CD14-positive monocyte (primary cell): ENCODE measurements at places on chromosomes 6 and 20.

- DNase-seq = no peak
- no peaks in the 10 kb centered on the region for H3K4me1 ChIP-seq
- peaks cover 98% of the 10 kb centered on the region for H3K27me3 ChIP-seq
- no peak overlapping the region for H3K4me3 ChIP-seq
- H3K36me3 ChIP-seq = no peaks in the 10 kb centered on the region
- no peak overlapping the region for H3K27ac ChIP-seq
Measured at GRCh38 chr6:50831186-50831585, 12.5 kb downstream of the TFAP2B start.

DNA sequence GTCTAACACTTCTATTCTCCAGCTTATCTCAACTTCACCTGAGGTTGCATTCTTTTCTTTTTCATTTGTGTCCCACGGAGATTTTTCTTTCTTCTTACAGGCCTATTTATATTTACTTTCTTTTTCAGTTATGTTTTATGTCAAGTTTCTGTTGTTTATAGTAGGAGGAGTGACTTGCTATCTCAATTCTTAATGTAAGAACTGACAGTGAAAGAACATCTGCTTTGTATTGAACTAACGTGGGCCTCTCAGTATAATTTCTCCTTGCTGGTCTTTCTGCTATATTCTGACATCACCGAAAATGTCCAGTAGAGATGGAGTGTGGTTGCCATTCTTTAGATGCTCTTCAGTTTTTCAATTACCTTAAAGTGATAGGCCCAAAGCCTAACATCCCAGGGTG is 521.7 kb downstream of the EPM2A start:
- H3K36me3 ChIP-seq = no peaks in the 10 kb centered on the region
- no peaks in the 10 kb centered on the region for H3K27me3 ChIP-seq
- H3K27ac ChIP-seq = no peak overlapping the region
- no peaks in the 10 kb centered on the region for H3K4me1 ChIP-seq
- DNase-seq = no peak
- no peak overlapping the region for H3K4me3 ChIP-seq

DNA sequence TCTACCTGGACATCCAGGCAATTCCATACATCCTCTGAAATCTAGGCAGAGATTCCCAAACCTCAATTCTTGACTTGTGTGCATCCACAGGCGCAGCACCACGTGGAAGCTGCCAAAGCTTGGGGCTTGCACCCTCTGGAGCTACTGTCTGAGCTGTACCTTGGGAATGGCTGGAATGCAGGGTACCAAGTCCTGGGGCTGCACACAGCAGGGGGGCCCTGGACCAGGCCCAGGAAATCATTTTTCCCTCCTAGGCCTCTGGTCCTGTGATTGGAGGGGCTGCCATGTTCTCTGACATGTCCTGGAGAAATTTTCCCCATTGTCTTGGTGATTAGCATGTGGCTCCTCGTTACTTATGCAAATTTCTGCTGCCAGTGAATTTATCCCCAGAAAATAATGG is 391.9 kb upstream of the CHD6 start:
- DNase-seq = no peak
- no peaks in the 10 kb centered on the region for H3K4me1 ChIP-seq
- no peak overlapping the region for H3K4me3 ChIP-seq
- H3K27ac ChIP-seq = no peak overlapping the region
- H3K36me3 ChIP-seq = no peaks in the 10 kb centered on the region

DNA sequence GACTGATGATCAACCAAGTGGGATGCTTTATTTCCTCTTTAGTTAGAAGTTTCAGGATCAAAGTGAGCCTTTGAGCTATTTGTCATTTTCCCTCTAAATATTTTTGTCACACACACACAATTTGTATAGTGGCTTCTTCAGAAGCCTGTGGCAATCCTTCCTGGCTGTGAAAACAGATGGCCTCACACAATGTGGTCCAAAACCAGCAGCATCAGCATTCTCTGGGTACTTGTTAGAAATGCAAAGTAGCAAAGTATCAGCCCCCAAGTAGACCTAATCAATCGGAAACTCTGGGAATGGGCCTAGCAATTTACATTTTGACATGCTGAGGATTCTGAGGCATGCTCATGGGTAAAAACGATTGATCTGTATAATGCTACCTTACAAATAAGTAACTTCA is 115.9 kb downstream of the PAX1 start:
- H3K36me3 ChIP-seq = no peaks in the 10 kb centered on the region
- H3K4me3 ChIP-seq = no peak overlapping the region

GRCh38 chr6:12148317-12148801 is 136.2 kb downstream of the HIVEP1 start:
- no peaks in the 10 kb centered on the region for H3K36me3 ChIP-seq
- no peaks in the 10 kb centered on the region for H3K4me1 ChIP-seq
- no peak overlapping the region for H3K4me3 ChIP-seq

DNA sequence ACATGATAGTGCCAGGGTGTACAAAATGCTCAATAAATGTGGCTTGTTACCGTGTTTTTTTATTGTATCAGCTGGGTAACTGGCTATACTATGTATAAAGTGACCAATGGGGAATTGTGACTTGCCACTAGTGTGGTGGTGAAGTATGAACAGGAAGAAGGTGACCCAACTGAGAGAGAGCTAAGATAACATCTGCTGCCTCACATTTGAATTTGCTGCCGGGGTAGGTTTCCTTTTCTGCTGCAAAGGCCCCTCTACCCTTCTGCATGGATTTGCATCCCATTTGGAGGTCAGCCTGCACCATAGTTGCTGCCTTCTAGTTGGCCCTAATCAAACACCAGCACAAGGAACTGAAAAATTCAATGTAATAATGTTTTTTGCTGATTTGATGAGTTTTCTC is 24.1 kb downstream of the IL17A start:
- no peaks in the 10 kb centered on the region for H3K36me3 ChIP-seq
- no peaks in the 10 kb centered on the region for H3K27me3 ChIP-seq
- no peaks in the 10 kb centered on the region for H3K4me1 ChIP-seq
- H3K4me3 ChIP-seq = no peak overlapping the region
- DNase-seq = no peak
- no peak overlapping the region for H3K27ac ChIP-seq

GRCh38 chr20:23574977-23575376 is 6.7 kb upstream of the CST9L start:
- H3K36me3 ChIP-seq = no peaks in the 10 kb centered on the region
- no peak overlapping the region for H3K4me3 ChIP-seq
- no peaks in the 10 kb centered on the region for H3K27me3 ChIP-seq
- DNase-seq = no peak

DNA sequence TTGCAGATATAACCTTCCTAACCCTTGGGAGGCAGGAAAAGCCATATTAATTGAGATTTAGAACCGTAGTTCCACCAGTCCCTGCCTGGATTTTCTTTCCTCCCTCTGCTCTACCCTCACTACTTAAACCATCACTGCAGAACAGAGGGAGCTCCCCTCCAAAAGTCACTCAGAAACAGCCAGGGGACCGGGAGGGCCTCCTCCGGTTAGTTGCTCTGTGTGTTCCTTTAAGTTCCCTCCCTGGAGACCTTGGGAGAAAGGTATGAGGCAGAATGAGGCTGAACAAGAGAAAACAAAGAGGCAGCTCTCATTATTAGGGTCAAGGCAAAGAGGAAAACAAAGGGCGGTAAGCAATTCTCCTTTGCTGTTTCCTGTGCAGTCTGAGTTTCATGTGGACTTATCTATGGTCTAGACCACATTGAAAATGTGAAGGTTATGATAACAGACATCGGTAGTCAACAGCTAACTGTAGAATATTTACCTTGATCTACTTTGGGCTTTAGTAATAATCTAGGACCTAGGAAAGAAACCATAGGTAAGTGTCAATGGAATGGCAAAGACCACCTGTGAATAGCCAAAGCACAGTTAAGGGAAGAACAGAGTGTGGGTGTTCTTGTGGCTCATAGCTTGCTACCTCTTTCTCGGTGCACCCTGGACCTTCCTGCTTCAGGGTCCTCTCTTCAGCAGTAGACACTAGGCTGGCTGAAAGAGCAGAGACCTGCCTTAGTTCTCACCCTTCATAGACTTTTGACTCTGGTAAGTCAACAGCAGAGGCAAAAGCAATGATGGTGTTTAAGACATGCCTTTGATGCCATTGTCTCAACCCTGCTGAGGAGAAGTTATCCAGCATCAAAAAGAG is 250.9 kb upstream of the CITED2 start:
- H3K27ac ChIP-seq = peak overlapping the region; percentile 52
- H3K4me3 ChIP-seq = no peak overlapping the region
- peaks cover 48% of the 10 kb centered on the region for H3K4me1 ChIP-seq
- no peak for DNase-seq
- H3K36me3 ChIP-seq = no peaks in the 10 kb centered on the region

- H3K4me1 ChIP-seq = peaks cover 24% of the 10 kb centered on the region
- no peak for DNase-seq
- no peak overlapping the region for H3K4me3 ChIP-seq
- peaks cover 17% of the 10 kb centered on the region for H3K27me3 ChIP-seq
Measured at GRCh38 chr6:107819964-107820337, 4.2 kb downstream of the SCML4 start.

- no peaks in the 10 kb centered on the region for H3K36me3 ChIP-seq
- H3K27me3 ChIP-seq = peaks cover 6% of the 10 kb centered on the region
- no peaks in the 10 kb centered on the region for H3K4me1 ChIP-seq
- H3K4me3 ChIP-seq = no peak overlapping the region
Measured at GRCh38 chr20:51221791-51222408, 199.0 kb upstream of the KCNG1 start.

GRCh38 chr6:33971580-33971979 is 167.8 kb upstream of the MLN start:
- H3K4me3 ChIP-seq = no peak overlapping the region
- H3K27ac ChIP-seq = no peak overlapping the region
- DNase-seq = no peak
- H3K27me3 ChIP-seq = peaks cover 28% of the 10 kb centered on the region
- H3K4me1 ChIP-seq = no peaks in the 10 kb centered on the region

GRCh38 chr20:44728801-44729443 is 13.8 kb downstream of the CCN5 start:
- H3K27ac ChIP-seq = no peak overlapping the region
- H3K4me3 ChIP-seq = no peak overlapping the region
- peak; percentile 26 for DNase-seq
- peaks cover 6% of the 10 kb centered on the region for H3K4me1 ChIP-seq

- H3K4me3 ChIP-seq = no peak overlapping the region
- H3K27ac ChIP-seq = no peak overlapping the region
- H3K4me1 ChIP-seq = no peaks in the 10 kb centered on the region
- DNase-seq = no peak
- no peaks in the 10 kb centered on the region for H3K36me3 ChIP-seq
Measured at GRCh38 chr6:37638414-37639341, 59.0 kb downstream of the MDGA1 start.

GRCh38 chr6:74170118-74170517 is 474.1 kb downstream of the CD109 start:
- H3K4me3 ChIP-seq = no peak overlapping the region
- no peaks in the 10 kb centered on the region for H3K4me1 ChIP-seq
- no peaks in the 10 kb centered on the region for H3K36me3 ChIP-seq
- no peak for DNase-seq
- no peaks in the 10 kb centered on the region for H3K27me3 ChIP-seq

DNA sequence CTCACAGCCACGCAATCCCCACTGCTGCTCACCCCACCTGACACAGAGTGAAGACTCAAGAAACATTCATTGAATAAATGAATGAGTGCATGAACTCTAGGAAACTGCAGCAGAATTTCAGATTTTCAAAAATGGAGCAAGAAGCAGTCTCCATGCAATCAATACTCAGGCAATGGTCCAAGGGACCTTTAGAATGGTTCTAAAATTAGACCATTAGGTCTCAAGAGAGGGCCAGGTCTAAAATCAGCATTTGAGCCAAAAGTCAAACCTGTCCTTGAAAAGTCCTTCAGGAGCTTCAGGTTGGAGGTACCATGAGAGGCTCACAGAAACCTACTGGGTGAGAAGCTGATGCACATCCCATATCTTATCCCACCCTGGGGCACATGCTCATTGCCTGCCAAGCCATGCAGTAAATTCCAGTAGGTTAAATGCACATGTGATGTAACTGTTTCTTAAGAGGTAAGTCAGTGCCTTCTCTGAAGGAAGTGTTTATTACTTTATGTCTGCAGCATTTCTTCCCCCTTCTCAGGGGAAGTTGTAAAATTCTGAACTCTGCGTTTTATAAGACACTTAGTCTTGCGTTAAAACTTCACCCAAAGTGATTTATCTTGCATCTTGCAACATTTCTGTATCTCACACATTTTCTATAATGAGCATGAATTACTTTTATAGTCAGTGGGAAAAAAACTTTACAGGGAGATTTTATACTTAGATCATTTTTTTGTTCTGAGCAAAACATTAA is 126.6 kb downstream of the ADAT2 start:
- DNase-seq = no peak
- H3K27ac ChIP-seq = no peak overlapping the region
- H3K27me3 ChIP-seq = no peaks in the 10 kb centered on the region
- H3K4me3 ChIP-seq = no peak overlapping the region
- no peaks in the 10 kb centered on the region for H3K36me3 ChIP-seq

- H3K36me3 ChIP-seq = no peaks in the 10 kb centered on the region
- H3K4me1 ChIP-seq = peaks cover 36% of the 10 kb centered on the region
- H3K4me3 ChIP-seq = no peak overlapping the region
- H3K27me3 ChIP-seq = no peaks in the 10 kb centered on the region
- H3K27ac ChIP-seq = peak overlapping the region; percentile 93
Measured at GRCh38 chr6:34673064-34673463, 23.5 kb downstream of the ILRUN start.

DNA sequence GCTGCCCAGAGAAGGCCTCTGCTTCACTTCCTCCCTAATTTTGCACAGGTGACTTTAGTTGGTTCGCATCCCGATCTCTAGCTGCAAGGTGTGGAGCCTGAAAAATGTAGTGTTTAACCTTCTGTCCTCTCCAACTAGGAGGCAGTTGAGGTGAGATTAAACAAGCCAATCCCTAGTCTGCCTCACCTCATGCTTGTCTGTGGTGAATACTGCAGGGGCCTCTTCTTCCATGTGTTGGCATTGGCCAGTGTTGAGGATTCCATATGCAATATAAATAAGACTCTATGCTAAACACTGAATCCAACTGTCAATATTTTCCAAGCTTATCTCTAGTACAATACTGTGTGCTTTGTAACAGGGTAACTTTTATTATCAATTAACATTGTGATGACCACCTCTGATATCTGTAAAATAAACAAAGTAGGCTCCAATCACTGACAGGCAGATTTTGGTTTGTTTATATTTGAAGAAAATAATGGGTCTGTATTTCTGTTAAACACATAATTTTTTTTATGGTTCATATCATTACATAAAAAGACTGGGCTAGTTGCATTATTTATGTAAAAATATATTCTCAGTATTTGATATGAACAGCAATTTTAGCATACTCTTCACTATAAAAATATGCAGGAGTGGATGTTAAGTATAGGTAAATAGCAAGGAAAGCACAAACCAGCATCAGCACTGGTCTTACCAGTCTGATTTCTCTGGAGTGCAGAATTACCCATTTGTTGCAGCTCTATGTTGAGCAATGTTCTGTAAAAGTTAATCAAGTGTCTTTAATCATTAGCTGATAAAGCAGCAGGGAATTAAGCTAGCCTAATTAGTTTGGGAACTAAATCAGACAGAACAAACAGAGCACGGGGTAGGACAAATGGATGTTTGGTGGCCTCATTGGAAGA is 74.0 kb downstream of the ANKRD6 start:
- no peaks in the 10 kb centered on the region for H3K4me1 ChIP-seq
- H3K4me3 ChIP-seq = no peak overlapping the region
- DNase-seq = no peak
- H3K27ac ChIP-seq = no peak overlapping the region
- H3K36me3 ChIP-seq = no peaks in the 10 kb centered on the region
